ENCODE measurements at places on chromosomes 4 and X.

DNA sequence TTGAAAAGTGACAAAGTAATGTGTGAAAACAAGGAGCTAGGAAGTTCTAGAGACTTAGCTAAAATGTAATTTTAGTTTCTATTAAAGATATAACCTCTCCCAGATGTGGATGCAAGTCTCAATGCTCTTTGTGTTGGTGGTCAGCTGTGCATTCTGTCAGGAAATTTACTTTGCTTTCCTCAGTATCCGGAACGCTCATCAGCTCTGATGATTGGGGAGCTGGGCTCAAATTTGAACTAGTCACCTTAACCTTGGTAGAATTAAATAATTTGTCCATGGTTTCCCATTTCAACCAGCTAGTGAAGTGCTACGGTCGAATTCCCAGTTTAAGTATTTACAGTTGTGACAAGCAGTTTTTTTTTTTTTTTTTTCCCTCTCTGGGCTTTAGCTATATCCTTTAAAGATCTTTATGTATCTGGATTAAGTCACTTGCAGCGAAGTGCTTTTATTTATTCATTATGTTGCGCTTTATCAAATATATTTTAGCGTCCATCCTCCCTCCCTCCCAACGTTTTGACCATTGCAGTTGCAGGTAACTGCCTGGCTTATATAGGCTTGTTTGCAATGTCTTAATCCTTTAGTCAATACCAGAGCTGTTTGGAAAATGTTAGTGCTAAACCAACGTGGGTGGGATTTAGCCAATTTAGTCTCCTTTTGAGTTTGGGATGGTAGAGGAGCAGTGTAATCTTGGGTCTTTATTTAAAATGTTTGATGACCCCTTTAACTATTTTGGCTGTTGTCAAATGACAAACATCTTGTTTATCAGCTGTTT lies 2.1 kb downstream of the OGT start:
- no peak for DNase-seq

DNA sequence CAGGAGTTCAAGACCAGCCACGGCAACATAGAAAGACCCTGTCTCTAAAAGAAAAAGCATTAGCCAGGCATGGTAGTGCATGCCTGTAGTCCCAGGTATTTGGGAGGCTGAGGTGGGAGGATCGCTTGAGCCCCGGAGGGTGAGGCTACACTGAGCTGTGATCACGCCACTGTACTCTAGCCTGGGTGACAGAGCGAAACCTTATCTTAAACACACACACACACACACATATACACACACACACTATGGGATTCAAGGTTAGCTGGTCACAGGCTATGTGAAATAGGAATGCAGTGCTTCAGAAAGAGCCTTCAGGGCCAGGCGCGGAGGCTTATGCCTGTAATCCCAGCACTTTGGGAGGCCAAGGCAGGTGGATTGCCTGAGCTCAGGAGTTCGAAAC lies 23.5 kb downstream of the NLGN3 start:
- DNase-seq = no peak

DNA sequence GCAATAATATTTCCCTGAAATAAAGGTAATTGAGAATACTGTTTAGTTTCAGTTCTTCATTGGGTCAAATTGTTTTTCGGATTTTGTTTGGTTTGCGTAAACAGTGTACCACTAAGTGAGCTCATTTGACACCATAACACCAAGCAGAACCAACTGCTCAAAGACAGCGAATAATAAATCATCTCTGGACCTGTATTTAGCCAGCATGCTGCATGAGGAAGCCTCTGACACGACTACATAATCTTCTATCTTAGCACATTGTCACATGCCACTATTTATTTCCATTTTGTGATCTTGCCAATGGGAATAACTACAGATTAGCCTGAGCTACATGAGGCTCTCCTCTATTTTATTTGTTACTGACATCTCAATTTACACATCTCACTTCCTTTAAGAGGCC lies 12.1 kb upstream of the PRKG2 start:
- no peak for DNase-seq

- DNase-seq = no peak
Measured at GRCh38 chr4:81424816-81425755, 46.6 kb downstream of the RASGEF1B start.

DNA sequence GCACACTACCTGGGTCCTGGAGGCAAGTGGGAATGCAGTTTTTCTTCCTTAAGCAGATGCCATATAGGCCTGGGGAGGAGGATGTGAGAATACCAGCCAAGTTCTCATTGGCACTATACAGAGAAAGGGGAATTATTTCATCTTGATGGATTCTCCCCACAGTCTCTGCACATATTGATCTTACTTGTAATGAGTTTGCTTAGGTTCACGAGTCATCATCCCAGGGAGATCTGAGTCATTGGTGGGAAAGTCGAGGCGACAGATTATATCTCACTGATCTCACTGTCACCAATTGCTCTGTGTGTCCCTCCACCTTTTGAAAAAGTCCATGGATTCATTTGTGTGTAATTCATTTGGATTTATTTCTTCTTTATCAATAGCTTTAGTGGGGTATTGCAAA lies 156.8 kb downstream of the AR start:
- no peak for DNase-seq

DNA sequence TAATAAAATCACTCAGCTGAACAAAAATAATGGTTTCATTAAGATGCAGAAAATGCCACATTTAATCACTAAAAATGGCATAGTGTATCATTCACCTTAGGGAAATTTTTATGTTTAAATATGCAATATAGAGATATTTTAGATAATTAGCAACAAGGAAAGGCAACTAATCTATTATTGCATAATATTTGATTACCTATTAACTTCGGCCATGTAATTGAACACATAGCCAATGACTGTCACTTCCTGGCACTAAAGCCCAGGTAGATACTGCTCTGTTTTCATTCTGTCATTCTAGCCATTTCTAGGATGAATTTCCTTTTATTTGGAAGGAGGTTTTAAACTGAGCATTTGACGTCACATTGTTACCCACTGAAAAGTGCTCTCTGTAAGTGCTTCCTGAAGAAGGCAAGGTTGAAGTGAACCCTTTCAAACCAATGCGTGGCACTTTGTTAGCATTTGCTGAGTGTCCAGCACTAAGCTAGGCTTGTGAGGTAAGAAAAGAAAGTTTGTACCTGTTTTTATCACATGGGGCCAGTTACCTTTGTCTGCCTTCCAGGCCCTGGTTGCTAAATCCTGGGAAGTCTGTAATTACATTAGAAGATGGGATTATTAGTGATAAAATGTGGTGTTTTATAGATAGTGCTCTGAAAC lies 67.8 kb upstream of the LSM6 start:
- DNase-seq = no peak

GRCh38 chr4:186190581-186191199 lies 677 bp upstream of the CYP4V2 start:
- peak; percentile 33 for DNase-seq

GRCh38 chr4:112448306-112449132 lies 67.5 kb downstream of the NEUROG2 start:
- DNase-seq = no peak

- no peak for DNase-seq
Measured at GRCh38 chr4:108213308-108213707, 44.6 kb upstream of the LEF1 start.

DNA sequence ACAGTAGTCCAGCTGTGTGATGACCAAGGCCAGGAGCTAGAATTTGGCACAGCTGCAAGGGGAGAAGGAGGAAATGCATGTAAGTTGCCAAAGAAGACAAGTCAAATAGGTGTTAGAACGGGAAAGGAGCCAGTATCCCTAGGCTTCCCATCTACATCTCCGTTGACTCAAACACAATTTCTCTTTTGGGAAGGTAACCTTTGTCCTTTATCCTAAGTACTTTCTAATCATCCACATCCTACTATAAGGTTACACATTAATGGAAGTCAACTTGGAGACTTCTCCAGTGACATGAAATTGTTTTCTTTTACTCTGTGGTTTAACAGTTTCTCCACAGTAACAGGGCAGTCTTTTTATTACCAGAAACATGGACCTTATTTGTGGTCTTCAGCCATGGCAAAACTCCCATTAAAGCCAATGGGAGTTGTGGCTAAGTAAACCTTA lies 620.0 kb downstream of the ANKRD50 start:
- DNase-seq = peak; percentile 36

GRCh38 chr4:145276050-145276449 lies 95.7 kb upstream of the OTUD4 start:
- DNase-seq = no peak

Data from cardiac fibroblast (primary cell).